GOT3 (cell line): ENCODE measurements at places on chromosomes 12 and 14.

GRCh38 chr12:27095346-27095745 lies 13.0 kb upstream of the C12orf71 start:
- DNase-seq, result no peak

DNA sequence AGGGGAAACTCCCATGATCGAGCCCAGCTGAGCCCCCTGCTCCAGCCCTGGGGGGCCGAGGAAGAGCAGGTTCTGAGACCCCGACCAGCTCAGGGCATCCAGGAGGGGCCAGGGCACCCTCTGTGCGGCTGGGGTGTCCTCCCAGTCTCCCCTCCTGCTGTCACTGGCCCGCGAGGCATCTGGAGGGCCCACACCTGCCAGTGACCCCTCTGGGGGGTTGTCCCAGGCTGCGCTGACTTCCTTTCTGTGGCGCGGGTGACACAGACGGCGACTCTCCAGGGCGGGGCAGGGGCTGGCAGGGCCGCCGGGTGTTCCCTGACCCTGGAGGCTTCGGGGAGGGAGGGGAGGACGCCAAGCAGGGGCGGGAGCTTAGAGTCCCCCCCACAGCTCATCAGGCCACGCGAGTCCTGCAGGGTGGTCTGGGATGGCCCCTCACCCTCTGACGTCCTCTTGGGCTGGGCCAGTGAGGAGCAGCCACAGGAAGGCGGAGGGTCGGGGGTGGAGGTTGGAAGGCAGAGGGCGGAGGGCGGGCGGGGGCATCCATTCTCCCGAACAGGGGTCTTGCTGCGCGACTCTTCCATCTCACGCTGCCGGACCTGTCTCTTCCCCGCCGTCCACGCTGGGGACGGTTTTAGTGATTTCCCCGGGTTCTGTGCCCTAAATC lies 38.6 kb upstream of the FBRSL1 start:
- no peak for DNase-seq

GRCh38 chr14:51860825-51861499 lies 550 bp downstream of the GNG2 start:
- DNase-seq, result no peak

GRCh38 chr12:5051913-5052312 lies 8.2 kb downstream of the KCNA5 start:
- no peak for DNase-seq

DNA sequence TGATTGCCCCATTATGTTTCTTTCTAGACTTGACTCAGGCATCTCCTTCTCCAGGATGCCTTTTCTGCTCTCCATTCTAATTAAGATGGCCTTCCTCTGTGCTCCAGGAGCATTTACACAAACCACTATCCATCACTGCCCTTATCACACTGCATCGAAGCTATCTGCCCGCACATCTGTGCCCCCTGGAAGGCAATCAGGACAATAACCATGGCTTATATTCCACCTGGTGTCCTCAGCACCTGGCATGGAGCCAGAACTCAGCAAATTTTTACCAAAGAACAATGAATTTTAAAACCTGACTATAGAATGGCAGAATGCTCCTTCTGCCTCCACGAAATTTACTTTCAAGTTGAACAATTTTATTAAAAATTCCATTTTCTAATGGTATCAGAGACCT lies 465.8 kb downstream of the APAF1 start:
- DNase-seq, result no peak

DNA sequence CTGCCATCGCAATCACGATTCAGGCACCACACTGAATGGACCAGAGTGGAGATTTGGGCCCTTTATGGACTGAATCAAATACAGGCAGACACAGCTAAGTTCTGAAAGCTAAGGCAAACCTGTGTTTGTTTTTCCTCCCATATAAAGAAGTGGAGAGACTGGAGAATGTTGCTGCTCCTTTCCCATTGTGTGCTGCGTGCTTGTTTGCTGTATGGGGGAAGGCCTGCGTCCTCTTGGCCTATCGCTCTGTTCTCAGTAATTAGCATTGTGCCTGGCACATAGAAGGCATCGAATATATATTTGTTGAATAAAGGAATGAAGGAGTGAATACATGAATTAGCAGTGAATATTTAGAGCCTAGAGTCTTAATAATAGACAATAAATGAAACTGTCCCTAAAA lies 12.4 kb downstream of the ST8SIA1 start:
- DNase-seq, result no peak

- no peak for DNase-seq
These were observed 745.7 kb downstream of the DIO2 start for GRCh38 chr14:79465651-79466050.

- DNase-seq, result no peak
These were observed 205.4 kb downstream of the NAV3 start for GRCh38 chr12:78035901-78036606.

- no peak for DNase-seq
These were observed 4.9 kb downstream of the KLRC1 start for GRCh38 chr12:10448236-10448635.

- DNase-seq, result no peak
These were observed 520.3 kb upstream of the USP15 start for GRCh38 chr12:61739925-61740324.

- DNase-seq, result no peak
These were observed 683.4 kb downstream of the TMEM121 start for GRCh38 chr14:106209755-106210154.

GRCh38 chr14:46325157-46325556 lies 326.4 kb downstream of the RPL10L start:
- no peak for DNase-seq

GRCh38 chr14:103103461-103104388 lies 9.2 kb downstream of the EXOC3L4 start:
- no peak for DNase-seq

- DNase-seq, result no peak
These were observed 68.9 kb downstream of the BAZ1A start for GRCh38 chr14:34806257-34806656.

GRCh38 chr14:23149745-23150144 lies 30.7 kb upstream of the CEBPE start:
- no peak for DNase-seq

GRCh38 chr14:82661258-82661657 lies 1127.6 kb upstream of the SEL1L start:
- DNase-seq, result no peak
